ENCODE measurements at places on chromosomes 7 and 10.

- no peak for DNase-seq
These were observed 75.9 kb downstream of the BMPER start for GRCh38 chr7:33981226-33981625.

DNA sequence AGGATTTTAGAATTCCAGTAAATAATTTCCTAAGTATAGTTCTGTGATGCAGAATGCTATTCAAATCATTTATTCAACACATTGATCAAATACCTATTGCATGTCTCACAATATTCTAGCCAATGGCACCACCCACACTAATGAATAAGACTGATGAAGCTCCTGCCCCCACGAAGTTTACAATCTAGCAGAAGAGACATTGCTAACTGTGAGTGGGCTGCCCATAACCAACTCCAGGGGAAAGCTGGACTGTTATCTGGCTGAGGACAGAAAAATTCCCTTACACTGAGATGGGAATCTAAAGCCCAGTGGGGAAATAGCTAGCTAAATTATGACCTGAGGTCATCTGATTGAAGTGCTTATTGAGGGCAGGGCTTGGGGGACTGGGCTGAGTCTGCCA is 128.8 kb upstream of the LYZL2 start:
- no peak for DNase-seq

DNA sequence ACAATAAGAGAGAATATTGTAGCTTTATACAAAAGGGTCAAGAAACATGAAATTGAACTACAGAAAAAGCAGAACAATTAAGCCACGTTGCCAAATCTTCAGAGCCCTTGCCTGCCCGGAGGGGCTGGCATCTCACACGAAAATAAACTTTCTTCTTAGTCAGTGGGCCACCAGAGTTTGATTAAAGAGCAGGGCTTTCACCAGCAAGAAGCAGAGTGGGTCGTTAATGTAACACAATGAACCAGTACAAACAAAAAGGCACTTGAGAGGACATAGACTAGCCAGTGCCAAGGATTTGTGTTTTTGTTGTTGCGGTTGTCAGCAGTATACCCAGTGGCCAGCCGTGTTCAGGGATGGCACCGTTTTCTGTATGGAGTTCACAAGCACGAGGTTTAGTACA is 155.4 kb downstream of the NRP1 start:
- DNase-seq = no peak

DNA sequence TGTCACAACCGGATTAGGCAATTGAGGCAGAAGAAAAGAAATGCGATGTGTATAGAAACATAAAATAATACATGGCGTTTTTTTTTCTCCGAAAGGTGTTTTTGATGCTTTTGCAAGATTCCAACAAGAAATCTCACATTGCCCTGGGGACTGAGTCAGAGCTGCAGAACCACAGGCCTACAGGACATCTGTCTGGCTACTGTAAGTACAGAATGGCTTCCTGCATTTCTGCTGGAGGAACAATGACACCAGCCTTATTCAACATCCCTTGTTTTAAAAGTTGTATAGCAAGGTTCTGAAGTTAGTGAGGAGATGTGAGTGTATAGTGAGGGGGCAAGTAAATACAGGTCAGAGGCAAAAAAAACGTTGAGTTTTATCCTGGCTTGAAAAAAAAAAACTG is 256.4 kb downstream of the ABCA13 start:
- DNase-seq = no peak

GRCh38 chr10:49609006-49609282 is 1.2 kb upstream of the SLC18A3 start:
- DNase-seq = no peak

Data from inflammatory macrophage (primary cell).